Inflammatory macrophage (primary cell): ENCODE measurements at places on chromosomes 2 and 18.
A peak's percentile ranks its signal among the peaks of the same experiment; 100 is the strongest.

DNA sequence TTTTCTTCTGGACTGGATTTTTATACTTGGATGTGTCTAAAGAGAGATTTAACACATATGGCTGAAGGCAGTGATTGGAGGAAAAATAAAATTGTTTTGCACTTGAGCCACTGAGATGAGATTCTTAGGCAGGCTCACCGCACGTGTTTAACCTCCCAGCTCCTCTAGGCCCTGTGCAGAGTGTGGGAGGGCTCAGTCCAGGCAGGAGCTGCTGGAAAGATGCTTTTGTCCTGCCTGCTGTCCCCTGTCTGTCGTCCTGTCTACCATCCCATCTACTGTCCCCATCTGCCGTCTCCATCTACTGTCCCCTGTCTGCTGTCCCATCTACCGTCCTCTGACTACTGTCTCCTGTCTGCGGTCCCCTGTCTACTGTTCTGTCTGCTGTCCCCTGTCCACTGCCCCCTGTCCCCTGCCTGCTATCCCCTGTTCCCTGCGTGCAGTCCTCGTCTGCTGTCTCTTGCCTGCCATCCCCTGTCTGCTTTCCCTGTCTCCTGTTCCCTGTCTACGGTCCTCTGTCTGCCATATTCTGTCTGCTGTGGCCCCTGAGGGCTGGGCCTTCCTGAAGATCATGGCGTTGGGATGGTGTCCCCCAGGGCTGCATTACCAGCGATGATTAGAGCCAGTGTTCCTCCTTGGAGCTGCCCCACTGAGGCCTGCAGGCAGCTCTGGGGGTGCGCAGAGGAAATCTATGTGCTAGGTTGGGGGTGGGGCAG, 43.7 kb upstream of the HS6ST1 start:
- no peak for DNase-seq

DNA sequence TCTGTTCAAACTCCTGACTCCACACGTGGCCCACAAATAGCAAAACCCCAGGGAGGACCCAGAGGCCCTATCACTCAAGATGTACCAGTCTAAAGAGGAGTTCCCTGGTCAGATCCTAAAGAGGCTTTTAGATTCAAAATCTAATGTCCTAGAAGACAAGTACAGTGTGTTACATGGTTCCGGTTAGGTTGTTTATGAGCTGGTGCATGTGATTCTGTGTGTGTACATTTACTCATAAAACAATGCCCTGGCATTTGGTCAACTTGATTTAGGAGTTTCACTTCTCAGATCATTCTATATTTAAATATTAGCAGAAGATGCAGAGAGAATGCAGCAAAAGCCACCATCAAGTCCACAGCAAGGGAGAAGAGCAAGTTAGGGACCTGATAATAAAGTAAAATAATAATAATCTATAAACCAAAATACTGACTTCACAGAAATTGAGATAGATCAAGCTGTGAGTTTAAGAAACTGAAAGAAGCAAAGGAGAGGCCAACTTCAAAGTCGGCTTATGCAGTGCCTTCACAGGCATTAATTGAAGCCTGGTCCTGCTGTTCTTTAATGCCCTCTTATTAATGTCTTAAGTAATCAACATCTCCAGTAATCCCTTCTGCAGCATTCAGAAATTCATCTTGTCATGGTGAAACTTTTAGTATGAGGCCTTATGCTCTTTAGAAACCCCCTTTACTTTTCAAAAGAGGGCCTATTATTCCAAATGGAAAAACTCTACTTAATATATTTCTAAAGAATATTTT, 4.2 kb upstream of the AP1S3 start:
- DNase-seq = peak; percentile 38

DNA sequence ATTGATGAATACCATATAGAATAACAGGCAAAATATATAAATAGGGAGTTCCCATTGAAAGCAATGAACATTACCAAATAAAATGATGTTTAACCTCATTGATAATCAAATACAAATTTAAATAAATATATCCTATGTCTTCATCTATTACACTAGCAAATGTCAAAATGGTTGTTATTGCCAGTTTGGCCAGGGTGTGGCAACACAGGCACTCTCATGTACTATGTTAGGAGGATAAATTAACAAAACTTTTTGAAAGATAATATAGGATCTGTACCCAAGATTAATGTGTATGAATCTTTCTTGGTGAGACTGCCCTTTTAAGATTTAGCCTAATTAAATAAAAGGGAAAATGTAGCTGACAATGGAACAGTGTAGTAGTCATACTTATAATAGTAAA, 659.3 kb downstream of the ERBB4 start:
- no peak for DNase-seq

- DNase-seq = no peak
Observed at GRCh38 chr2:152396051-152396511, 61.1 kb downstream of the FMNL2 start.

- DNase-seq = no peak
Observed at GRCh38 chr18:37578886-37579513, 13.4 kb upstream of the CELF4 start.

DNA sequence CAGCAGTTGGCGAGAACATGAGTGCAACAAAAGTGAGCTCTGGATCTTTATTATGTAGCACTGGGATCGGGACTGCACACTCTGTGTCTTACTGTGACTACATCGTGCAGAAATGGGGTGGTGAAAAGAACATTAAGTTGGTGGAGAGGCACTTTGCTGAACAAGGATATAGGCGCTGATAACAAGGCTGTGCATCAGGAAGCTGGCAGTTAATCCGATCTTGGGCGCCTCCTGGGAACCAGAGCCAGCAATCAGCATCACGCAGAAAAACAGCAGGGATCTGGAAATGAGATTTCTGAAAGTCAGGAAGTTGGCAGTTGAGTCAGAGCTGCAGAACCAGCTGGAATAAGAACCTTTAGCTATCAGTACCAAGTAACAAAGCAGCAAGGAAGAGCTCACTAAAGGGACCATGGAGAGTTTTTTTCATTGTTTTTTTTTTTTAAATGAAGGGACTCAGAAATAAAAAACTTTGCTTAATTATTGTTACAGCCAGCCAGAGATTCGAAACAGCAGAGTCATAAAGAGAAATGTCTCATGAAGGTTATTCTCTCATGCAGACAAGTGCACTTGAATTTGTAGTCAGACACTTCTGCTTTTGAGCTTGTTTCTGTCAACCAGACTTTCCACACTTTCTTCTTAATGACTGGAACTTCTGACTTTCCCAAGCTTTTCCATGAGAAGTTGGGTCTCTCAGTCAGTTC, 22.8 kb upstream of the MYO3B start:
- DNase-seq = no peak

GRCh38 chr18:56831988-56832387, 180.8 kb downstream of the WDR7 start:
- DNase-seq = no peak

GRCh38 chr2:5666798-5667197, 25.4 kb upstream of the SOX11 start:
- no peak for DNase-seq

DNA sequence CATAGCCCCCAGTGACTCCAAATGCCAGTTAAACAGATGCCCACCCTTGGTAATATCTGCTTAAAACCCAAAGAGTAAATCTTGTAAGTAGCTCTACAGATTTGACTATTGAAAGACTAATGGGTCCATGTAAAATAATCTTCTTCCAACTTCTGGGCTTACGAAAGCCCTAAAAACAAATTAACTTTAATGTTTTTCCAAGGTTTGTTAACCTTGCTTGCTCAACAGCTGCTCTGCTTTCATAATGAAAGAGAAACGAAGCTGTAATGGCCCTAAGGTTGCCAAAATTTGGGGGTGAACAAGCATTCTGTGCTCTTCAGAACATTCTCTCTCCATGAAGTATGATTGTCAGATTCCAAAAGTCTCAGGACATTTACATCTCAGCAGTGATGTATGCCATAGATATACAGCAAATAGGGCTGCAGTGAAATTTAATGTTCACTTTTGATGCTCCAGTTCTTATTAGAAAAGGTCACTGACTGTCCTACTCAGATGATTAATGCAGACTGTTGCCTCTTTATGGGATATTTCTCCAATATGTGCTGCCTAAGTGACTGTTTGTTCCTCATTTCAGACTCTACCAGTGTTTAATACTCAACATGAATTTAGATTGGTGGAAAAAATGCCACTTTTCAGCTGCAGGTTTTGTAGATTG, 436.3 kb upstream of the CHST9 start:
- DNase-seq = no peak

- no peak for DNase-seq
Observed at GRCh38 chr2:104434318-104434792, 419.6 kb upstream of the POU3F3 start.

DNA sequence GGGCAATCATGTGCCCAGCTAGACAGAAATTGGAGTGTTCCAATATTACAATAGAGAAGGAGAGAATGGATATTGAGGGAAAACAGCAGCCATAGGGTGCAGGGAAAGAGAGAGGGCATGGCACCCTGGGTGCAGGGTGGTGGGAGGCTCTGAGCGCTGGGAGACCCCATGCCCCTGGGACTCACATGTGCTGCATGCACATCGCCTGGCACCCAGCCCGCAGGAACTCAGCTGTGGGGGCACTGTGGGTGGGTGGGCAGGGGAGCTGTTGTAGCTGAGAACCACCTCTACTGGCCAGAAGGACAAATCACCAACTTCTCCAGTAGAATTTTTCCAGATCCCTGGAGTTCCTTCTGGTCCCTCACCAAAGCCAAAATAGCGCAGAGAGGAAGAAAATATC, 7.2 kb upstream of the NEURL3 start:
- no peak for DNase-seq

DNA sequence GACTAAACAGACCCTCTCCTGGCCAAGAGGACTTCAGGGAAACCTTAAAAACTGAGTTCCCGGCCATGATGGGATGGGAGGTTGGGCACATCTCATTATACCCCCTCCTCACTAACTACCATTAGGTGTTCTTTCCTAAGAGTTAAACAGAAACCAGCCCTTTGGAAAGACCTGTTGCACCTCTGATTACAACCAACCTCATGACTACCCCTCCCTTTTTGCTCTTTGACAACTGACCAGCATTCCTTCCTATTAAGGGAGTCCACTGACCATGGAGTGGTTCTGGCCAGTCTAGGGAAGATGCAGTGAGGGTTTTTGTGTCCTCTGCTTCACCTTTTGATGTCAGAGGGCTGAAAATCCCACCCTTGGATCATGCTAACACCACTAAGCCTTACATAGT, 44.5 kb upstream of the FRZB start:
- no peak for DNase-seq

GRCh38 chr2:240278661-240279060, 138.2 kb upstream of the OTOS start:
- no peak for DNase-seq

DNA sequence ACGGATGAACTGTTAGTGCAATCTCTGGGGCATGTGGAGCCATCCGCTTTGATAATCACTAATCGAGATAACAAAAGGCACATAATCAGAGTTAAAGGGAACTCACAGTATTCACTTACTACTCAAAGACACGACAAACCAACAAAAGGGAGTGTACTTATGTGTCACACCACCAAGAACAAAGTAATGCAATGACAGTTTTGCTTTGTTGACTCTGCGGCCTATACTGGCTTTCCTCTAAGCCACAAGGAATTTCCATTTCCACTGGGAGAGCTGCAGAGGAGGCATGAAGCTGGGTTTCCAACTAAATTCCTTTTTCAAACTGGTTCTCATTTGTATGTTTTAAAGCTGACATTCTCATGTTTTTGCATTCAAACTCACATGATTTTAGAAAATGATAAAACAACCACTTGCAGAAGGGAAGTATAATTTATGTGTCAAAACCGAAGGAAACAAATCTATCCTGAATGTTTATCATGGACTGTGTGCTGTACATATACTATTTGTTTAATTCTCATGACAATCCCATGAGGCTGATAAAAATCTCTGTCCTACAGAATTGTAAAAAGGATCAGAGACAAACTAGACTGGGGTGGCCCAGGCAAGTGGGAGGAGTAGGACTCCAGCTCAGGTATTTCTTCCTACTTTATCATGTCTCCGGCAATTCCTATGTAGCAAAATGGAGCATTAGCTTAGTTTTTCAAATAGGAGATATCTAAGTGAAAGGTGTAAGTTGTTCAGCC, 149.6 kb upstream of the SMAD7 start:
- no peak for DNase-seq

DNA sequence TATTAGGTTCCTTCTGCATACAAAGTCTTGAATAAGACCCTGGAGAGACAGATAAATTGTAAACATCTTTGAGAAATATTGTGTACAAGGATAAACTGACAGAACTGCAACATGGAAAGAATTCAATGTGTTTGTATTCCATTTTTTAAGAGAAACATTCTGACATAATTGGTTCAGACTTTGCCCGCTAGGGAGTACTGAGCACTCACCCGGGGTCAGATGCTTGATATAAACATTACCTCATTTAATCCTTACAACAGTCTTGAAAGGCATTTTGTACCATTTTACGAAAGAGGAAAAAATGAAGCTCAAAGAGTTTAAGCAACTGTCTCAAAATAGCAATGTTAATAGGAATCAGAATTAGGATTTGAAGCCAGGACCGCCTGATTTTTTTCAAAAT, 416.7 kb upstream of the CRIM1 start:
- DNase-seq = no peak

DNA sequence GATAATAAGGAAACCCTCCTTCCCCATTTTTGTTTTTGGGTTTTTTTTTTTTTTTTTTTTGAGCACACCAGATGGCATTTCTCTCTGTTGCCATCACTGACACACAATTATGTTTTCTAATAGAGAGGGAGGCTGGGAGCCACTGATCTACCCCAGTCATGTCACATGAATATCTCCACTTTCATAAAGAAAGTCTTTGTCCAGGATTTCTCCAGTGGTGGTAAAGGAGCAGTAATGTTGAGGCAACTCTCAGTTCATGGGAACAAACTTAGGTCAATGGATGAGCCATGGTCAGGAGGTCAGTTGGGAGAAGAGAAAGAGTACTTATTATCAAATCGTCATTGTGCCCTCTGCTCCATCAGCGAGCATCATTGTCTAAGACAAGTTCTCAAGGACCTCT, 603.7 kb downstream of the ARHGAP15 start:
- DNase-seq = peak; percentile 2

- DNase-seq = no peak
Observed at GRCh38 chr2:127674241-127675209, 805 bp downstream of the LIMS2 start.

DNA sequence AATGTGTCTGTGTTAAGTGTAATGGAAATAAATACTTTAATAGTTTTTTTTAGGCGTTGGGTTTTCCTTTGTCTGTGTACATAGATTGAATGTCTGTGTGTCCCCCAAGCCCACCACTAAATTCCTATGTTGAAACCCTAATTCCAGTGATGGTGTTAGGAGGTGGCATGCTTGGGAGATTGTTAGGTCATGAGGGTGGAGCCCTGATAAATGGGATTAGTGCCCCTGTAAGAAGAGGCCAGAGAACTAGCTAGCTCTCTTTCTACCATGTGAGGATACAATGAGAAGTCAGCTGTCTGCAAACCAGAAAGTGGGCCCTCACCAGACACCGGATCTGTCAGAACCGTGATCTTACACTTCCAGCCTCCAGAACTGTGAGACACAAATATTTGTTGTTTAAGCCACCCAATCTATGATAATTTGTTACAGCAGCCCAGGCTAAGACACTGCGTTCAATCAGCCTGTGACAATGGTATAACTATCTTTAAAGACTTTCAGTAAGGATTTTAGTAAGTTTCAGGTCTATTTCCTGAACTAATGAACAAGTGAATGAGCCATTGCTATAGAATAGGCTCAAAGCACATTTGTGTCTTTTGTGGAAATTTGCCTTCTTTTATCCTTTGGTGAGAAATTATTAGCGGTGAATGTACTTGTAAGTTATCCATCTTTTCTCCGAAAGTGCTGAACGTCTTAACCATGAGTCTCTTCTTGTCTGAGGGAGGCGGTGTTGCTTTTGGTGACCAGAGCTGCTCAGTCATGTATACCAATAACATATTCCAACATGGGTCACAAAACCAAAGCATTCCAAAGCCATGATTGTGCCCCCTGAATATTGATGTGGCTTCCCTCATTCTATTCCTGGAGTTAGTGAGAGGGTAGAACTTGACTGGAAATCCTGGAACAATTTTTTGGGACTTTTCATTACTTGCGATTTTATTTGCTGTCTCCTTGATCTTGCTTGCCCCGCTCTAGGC, 29.6 kb upstream of the IL1R1 start:
- DNase-seq = peak; percentile 1
